NCI-H1930 (cell line): ENCODE measurements at places on chromosomes 16 and 17.
A peak's percentile ranks its signal among the peaks of the same experiment; 100 is the strongest.

DNA sequence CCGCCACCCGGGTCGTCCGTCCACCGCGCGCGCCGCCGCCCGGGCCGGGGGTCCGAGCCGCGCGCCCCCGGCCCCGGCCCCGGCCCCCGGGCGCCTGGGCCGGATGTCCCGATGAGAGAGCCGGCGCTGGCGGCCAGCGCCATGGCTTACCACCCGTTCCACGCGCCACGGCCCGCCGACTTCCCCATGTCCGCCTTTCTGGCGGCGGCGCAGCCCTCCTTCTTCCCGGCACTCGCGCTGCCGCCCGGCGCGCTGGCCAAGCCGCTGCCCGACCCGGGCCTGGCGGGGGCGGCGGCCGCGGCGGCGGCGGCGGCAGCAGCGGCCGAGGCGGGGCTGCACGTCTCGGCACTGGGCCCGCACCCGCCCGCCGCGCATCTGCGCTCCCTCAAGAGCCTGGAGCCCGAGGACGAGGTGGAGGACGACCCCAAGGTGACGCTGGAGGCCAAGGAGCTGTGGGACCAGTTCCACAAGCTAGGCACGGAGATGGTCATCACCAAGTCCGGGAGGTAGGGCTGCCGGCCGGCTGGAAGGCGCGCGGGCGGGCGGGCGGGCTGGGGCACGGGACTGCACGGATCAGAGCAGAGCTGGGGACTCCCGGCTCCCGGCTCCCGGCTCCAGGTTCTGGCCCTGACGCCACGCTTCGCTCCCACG lies 548 bp downstream of the TBX2 start:
- DNase-seq: no peak

DNA sequence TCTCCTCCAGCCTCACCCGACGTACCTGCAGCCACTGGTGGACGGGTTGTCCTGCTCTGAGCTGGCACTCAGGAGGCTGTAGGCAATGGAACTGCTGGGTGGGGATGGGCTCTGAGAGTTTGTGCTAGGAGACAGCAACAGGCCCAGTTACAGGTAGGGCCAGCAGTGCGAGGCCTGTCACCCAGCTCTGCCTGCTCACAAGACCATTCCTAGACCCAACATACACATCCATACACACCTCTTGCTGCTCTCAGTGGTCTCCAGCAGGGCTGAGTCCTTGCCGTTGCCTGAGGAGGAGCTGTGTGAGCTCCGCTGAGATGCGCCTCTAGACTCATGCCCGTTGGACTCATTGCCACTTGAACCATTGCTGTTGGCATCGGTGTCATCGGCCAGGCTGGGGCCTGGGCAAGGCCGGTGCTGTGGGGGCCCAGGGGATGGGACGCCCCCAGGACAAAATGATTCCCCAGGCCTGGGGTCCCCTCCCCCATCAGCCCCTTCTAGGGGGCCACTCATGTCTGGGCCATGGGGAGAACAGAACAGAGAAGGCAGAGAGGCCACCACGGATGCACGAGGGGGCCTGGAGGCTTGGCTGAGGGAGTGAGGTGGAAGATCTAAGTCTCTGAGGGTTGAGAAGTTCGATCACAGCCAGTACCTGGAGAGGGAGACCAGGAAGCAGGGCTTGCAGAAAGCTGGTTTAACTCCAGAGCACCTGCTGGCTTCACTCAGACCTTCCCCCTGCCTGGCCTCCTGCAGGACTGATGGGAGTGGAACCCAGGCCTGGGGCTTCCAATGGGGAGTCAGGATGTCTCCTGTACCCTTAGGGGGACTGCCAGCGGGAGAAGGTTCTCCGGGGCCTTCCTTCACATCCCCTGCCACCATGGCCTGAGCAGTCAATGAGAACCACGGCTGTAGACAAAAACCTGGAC lies 1.7 kb downstream of the PER1 start:
- no peak for DNase-seq

- no peak for DNase-seq
Observed at GRCh38 chr16:1564325-1564724, 30.9 kb downstream of the TMEM204 start.

- DNase-seq: no peak
Observed at GRCh38 chr17:44094701-44095387, 24.3 kb downstream of the G6PC3 start.

- DNase-seq: no peak
Observed at GRCh38 chr16:20846030-20846429, 39.7 kb downstream of the REXO5 start.

- no peak for DNase-seq
Observed at GRCh38 chr16:68660359-68660795, 15.3 kb downstream of the CDH3 start.

DNA sequence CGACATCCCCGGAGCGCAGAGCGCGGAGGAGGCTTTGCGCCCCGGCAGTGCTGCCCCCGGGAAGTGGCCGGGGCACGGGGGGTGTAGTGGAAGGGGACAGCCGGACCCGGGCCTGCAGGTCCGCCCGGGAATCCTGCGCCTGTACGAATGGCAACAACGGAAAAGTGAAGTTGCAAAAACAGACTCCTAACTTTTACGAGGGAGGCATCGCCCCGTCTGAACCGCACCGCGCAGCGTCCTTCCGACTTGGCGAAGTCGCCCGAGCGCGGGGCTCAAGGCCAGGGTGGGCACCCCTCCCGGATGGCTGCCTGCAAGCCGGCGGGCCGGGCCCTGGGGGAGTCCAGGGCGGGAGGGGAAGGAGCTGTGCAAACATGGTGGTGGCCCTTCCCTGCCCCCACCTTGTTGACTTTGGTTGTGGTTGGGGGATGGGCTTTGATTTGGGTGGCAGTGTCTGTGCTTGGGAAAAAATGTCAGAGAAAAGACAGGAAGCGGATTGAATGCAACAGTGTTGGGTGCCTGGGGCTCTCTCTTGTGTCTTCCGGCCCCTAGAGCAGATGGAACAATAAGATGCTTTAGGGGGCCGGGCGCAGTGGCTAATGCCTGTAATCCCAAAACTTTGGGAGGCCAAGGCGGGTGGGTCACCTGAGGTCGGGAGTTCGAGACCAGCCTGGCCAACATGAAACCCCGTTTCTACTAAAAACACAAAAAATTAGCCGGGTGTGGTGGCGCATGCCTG lies 675 bp downstream of the RNF213 start:
- DNase-seq: no peak

DNA sequence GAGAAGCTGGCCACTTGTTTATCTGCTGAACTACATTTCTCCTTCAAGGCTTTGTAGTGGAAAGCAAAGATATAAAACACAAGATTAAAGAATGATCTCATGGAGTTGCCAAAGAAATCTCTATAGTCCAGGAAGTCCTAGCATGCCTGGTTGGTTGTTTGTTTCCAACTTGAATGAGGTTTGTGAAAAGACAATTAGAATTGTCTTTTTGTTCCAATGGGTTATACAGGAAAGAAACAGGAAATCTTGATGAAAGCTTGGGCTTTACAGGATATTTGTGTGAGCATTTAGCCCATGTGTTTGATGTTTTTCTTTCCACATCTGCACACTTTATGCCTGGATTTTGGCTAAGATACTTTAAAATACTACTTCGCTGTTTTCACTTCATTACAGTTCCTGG lies 273.4 kb downstream of the CEP112 start:
- DNase-seq: no peak

GRCh38 chr17:38674749-38675615 lies at the start of gene EPOP:
TSS of gene EPOP (minus strand) at chr17:38674957. CDS start at chr17:38674495, 462 bp downstream.
- peak; percentile 77 for DNase-seq

GRCh38 chr16:66478733-66479511 lies 51.8 kb downstream of the BEAN1 start:
- no peak for DNase-seq

GRCh38 chr16:87648698-87649487 lies 46.6 kb downstream of the JPH3 start:
- no peak for DNase-seq

DNA sequence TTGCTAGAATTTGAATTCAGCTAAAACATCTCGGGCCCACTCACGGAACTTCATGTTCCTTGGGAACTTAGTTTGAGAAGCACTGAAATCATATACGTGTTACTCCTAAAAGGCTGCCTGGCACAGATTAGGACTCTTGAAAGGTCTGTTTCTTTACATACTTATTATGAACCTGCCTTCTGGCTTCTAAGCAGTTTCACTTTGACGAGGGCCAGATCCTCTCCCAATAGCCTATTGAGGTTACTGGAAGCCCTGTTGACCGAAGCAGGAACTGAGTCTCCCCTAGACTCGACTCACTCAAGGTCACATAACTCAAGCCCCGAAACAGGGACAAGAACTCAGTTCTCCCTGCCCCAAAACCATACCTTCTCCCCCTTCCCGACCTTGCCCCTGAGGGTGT lies 121.9 kb upstream of the PLCG2 start:
- DNase-seq: no peak

DNA sequence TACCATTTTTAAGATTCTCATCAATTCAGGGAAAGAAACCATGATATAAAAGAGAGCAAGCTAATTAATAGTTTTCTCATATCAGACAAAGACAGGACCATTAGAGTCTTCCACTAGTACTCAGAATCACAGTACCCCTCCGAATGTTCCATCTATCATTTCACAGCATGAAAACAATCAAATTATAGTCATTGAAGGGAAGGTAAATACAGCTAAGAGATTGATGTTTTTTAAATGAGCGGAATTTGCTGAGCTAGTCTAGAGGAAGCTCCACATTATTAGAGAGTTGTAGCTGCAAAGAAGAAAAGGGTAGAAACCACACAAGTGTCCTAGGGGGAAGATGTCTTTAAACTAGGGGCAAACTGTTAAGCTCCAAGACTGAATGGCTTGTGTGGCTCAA lies 808.9 kb downstream of the CDH11 start:
- no peak for DNase-seq

GRCh38 chr16:86038926-86039310 lies 140.0 kb downstream of the IRF8 start:
- DNase-seq: no peak

DNA sequence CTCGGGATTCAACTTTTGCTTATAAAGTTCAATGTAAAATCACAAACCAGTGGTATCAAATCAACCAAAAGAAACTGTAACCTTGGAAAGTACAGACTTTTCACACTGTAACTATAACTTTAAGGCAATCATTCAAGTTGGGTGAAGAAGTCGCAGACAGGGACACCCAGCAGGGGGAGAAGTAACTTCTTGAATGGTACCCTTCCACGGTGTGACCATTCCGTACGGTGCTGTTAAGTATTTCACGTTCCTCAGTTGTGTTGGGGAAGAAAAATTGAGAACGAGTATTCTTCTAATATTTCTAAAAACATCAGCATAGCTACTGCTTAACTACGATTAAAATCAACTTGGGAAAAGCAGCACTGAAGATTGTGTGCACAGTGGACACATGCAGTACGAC lies 55.8 kb downstream of the MYH10 start:
- no peak for DNase-seq

DNA sequence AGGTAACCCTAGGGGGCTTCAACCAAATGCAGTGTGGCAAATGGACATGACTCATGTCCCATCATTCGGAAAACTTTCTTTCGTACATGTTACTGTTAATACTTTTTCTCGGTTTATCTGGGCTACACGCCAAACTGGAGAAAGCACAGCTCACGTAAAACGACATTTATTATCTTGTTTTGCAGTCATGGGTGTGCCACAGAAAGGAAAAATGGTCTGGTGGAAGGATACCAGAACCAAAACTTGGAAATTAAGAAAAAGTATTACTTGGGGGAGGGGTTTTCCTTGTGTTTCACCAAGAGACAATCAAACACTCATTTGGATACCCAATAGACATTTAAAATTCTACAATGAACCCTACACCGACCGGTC lies 23.6 kb downstream of the ALOX15B start:
- no peak for DNase-seq

DNA sequence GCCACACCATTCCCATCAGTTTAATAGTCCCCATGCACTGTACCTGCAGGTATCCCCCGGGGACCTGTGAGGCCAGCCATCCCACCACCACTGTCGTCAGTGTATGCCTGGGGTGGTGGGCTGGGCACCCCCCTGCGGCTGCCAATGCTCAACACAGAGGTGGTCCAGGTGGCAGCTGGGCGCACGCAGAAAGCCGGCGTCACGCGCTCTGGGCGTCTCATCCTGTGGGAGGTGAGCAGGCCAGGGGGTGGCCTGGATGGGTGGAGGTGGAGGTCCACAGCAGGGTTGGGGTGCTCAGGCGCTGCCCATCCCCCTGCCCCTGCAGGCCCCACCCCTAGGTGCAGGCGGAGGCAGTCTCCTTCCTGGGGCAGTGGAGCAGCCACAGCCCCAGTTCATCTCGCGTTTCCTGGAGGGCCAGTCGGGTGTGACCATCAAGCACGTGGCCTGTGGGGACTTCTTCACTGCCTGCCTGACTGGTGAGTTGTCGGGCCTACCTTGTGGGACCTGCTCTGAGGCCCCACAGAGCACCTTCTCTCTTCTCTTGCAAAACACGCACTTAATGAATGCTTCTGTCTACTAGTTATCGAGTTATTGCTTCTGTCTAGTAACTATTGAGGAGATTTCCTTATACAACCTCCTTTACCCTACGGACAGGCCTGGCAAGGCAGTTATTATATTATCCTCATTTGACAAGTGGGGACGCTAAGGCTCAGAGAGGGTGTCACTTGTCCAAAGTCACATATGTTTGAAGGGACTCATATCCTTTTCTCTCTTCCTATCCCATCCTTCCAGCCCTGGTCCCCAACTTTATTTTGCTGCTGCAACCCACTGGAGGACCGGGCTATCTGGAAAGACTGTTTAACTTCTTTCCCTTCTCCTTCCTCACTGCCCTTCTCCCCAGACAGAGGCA lies 5.8 kb upstream of the TRAF4 start:
- DNase-seq: no peak

GRCh38 chr16:25699069-25699468 lies 7.3 kb downstream of the HS3ST4 start:
- no peak for DNase-seq

DNA sequence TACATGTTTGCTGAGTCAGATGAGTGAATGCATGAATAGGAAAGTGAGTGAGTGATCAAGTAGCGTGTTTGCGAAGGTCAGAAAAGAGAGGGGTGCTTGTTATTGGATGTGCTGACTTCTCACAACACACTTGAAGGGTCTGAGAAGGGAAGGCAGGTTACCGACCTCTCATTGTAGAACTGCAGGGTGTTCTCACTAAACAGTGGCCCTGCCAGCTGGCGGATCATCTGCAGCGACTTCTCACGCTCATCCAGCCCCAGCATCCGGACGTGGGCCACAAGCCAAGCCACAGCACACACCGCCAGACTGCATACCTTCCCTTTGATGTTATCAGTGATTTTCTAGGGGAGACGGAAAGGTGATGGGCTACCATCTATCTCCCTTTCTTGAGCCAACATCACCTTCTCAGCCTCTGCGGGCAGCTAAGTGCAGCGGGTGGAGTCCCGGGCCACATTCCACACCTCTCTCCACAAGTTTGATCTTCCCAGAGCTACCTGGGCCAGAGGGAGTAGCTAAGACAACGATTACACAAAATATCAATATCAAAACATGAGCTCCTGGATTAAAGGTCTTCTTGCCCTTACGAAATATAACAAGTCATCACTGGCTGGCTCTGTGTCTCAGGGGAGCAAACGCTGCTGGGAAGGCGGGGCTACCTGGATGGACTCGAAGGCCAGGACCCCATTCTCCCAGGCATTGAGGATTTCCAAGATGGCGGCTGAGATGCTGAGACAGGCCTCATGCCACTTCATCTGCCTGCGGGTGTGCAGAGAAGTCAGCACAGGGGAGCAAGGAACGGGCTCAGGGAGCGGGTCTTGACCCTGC lies 11.0 kb downstream of the CSF3 start:
- DNase-seq: no peak
